Small intestine (tissue), 16 donors: ENCODE measurements at places on chromosomes 2 and 18.

DNA sequence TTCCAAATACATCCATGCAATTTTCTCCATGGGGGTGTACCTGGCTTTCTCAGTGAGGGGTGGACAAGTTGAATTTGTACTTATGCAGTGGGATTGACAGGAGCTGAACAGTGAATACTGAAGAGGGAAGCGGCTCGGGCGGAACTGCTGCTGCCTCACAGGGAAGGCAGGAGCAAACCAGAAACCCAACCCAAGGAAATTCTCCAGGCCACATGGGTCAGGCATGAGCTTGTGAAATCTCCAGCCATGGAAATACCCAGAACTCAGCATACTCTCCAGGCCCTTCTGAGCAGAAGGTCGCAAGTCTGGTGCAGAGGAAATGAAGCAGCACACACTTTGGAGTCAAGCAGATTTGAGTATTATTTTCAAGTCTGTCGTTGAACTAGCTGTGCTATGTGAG lies 26.5 kb upstream of the INO80C start:
- DNase-seq: no peak

DNA sequence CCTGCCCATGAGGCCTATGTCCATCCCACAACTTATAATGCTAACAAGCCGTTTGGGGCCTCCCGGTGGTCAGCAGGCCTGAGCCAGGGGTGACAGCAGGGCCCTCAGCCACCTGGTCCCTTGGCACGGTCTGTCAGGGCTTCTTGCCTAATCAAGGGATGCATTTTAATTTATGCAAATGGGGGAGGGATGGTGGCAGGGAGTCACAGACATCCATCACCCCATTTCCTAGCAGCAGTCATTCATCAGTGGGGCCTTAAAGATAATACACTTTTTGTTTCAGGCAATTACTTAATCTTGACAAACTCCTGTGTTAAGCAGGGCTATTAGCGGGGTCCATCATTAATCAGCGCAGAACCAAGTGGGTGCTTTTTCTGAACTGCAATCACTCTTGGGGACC lies 174.5 kb downstream of the GLI2 start:
- no peak for DNase-seq

- peak; percentile 92 for DNase-seq
Observed at GRCh38 chr2:3246928-3247714, 130.5 kb downstream of the EIPR1 start.

DNA sequence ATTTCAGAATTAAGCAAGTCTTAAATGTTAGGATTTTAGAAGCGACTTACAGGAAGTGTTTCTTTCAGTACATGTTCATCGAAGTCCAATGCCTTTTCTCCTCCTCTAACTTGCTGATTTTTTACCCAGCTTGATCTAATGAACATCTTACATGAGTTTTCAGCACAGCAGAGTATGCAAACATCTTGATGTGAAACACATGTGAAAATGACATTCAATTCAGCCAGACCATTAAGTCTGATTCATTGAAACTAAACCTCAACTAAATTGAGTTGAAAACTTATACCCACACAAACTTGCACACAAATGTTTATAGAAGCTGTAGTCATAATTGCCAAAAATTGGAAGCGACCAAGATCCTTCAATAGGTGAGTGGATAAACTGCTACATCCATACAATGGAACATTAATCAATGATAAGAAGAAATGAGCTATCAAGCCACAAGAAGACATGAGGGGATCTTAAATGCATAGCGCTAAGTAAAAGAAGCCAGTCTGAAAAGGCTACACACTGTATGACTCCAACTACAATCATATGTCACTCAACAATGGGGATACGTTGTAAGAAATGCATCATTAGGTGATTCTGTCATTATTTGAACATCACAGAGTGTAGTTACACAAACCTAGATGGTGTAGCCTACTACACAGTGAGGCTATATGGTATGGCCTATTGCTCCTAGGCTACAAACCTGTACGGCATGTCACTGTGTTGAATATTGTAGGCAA lies 18.5 kb downstream of the PSTPIP2 start:
- no peak for DNase-seq

GRCh38 chr2:134508391-134508790 lies 210.4 kb downstream of the TMEM163 start:
- no peak for DNase-seq
